Tongue (tissue), 3 donors: ENCODE measurements at places on chromosomes 3 and 15.

DNA sequence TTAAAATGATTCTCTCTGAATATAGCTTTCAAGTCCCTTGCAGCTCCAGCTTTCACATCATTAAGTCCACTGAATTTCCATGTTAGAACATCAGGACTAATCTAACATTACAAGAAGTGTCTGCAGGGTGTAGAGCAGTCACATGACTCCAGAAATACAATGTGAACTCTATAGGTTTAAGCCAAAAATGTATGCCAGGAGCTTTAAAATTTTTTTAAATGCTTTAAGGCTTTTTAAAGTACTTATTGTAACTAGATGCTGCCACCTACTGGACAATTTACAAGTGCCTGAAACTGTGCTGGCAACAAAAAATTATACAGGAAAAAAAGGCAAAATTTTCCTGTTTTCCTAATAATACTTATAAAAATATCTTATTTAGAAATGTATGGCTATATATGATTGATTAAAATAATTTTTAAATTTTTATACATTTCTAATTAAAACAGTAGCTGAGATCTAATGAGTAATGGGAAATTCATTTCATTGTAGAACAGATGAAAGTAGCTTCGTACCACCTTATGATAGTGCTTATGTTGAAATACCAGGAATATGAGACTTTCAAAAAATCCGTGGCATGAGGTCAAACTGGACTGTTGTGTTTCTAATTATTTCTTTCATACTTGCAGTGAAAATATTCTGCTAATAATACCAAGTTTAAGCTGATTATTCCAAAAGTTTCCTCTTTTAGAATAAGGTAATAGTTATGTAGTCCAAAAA lies 25.7 kb downstream of the FSIP1 start:
- peak; percentile 88 for DNase-seq

DNA sequence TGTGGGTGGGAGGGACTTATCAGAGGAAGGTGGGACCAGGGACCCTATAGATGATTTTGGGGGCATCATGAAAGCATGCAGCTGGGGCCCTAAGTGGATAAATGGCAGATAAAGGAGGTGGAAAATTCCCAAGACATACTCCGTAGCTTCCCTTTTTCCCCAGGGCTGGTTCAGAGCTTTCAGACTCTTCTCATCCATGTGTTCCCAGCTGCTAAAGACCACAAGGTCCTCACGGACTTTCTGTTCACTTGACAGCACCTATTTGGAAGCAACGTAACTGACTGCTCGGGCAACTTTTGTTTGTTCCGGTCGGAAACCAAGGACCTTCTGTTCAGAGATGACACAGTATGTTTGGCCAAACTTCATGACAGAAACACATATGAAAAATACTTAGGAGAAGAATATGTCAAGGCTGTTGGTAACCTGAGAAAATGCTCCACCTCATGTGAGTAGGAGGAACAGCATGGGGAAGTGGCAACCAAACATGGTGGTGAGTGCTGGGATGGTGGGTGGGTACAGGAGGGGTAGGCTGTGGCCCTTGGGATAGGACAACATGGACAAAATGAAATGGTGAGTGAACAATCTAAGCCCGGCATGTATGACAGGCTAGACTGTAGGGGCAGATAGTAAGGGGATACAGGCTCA lies 28.7 kb upstream of the SRPRB start:
- DNase-seq = no peak

GRCh38 chr3:11393401-11393800 lies 121.2 kb downstream of the ATG7 start:
- no peak for DNase-seq

DNA sequence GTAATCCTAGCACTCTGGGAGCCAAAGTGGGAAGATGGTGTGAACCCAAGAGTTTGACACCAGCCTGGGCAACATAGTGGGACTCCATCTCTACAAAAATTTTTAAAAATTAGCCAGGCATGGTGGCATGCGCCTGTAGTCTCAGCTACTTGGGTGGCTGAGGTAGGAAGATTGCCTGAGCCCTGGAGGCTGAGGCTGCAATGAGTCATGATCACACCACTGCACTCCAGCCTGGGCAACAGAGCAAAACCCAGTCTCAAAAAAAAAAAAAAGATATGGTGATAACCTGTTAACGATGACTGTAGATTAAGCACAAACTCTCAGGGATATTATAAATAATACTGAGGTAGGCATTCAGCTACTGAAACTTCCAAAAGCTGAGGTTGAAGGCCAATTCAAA lies 107.5 kb downstream of the SLC49A4 start:
- DNase-seq = no peak

- peak; percentile 30 for DNase-seq
Observed at GRCh38 chr15:90872486-90873184, 4.2 kb downstream of the FURIN start.

DNA sequence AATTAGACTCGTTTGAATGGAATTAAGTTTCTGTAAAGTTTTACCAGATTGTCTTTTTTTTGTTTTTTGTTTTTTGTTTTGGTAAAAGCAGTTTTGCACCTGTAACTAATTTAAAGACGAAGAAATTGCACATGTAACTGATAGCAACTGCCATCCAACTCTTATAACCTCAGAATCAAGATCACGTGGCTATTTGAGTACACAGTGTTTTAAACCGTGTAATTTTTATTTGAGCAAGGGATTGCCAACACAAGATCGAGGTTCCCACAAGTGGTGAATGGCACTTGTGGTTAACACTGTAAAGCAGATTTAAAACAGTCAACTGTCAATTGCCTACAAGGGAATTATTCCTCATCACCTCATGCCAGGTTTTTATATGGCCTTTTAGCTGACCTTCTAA lies 67.3 kb downstream of the PPARG start:
- DNase-seq = no peak
